ENCODE measurements at places on chromosomes 7 and 10.

DNA sequence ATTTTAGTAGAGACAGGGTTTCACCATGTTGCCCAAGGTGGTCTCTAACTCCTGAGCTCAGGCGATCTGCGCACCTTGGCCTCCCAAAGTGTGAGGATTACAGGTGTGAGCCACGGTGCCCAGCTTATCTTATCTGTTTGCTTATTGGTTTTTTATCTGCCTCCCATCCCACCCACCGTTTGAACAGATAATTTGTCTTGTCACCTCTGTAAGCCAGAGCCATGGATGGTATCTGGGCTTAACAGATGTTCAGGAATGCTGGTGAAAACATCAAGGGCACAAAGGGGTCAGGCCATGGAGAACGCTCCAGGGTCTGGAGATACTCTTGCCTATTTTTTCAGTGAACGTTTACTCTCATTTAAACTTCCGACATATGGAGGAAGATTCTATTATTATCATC lies 12.0 kb upstream of the NDST2 start:
- no peak for DNase-seq

- DNase-seq: no peak
These were observed 71.2 kb downstream of the DNMBP start for GRCh38 chr10:99938563-99938962.

GRCh38 chr7:2106440-2106839 lies 126.3 kb downstream of the MAD1L1 start:
- DNase-seq: no peak

- no peak for DNase-seq
These were observed 45.5 kb downstream of the CAV1 start for GRCh38 chr7:116570306-116570705.

DNA sequence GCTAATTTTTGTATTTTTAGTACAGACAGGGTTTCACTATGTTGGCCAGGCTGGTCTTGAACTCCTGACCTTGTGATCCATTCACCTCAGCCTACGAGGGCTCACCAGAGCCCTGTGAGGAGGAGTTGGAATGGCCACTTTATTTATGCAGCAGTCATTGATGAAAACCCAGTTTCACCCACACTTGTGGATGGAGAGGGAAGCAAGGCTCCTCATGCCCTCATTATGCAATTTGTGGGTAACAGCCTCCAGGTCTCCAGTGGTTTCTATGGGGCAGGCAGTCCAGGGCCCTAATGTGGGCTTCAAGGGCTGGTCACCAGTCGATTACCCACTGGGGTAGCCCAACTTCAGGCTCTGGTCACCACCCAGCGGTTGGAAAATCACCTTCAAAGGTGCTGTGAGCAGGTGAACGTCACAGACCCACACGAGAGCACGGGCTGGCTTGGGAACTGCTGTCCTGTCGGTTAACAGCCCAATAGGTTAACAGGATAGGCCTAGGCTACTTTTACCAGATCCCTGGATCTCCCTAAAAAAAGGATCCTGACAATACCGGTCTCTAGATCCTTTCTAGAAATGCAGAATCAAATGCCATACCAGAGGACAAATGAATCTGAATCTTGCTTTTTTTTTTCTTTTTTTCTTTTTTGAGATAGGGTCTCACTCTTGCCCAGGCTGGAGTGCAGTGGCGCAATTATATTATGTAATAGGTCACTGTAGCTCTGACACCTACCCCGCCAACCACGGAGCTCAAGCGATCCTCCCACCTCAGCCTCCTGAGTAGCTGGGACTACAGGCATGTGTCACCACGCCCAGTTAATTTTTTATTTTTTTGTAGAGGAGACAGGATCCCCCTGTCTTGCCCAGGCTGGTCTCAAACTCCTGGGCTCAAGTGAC lies 97.8 kb downstream of the SLC37A3 start:
- DNase-seq: no peak

DNA sequence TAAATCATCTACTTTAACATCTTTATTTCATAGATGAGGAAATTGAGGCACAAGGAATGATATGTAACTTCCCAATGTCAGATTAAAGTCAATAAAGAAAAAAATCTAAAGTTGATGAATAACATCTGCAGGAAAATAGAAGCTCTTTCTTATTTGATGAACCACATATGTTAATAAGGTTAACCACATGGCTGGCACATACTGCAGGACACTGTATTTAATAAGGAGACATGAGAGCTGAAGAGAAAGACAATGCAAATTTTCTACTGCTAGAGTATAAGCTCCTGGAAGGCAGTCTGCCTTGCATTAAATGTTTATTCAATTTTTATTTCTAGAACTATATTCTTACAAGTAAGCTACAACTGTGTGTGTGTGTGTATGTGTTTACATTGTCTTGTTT lies 4.4 kb downstream of the RAB11FIP2 start:
- no peak for DNase-seq

GRCh38 chr7:38846280-38846679 lies 62.7 kb downstream of the VPS41 start:
- no peak for DNase-seq

GRCh38 chr7:126720232-126720631 lies 532.5 kb downstream of the GRM8 start:
- DNase-seq: no peak

GRCh38 chr7:12637328-12637727 lies 50.1 kb upstream of the ARL4A start:
- DNase-seq: no peak

- no peak for DNase-seq
These were observed 146.7 kb upstream of the COL1A2 start for GRCh38 chr7:94247970-94248369.

DNA sequence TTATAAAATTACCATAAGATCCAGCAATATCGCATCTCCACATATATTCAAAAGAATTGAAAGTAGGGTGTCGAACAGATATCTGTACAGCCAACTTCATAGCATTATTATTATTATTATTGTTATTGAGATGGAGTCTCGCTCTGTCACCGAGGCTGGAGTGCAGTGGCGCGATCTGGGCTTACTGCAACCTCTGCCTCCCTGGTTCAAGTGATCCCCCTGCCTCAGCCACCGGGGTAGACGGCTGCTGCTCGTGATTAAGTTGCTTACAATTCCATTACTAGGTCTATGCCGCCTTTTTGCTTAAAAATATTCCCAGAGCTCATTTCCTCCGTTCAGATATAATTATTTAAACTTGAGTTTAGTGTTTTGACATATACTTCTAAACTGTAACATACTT lies 19.8 kb upstream of the USP6NL start:
- DNase-seq: no peak

DNA sequence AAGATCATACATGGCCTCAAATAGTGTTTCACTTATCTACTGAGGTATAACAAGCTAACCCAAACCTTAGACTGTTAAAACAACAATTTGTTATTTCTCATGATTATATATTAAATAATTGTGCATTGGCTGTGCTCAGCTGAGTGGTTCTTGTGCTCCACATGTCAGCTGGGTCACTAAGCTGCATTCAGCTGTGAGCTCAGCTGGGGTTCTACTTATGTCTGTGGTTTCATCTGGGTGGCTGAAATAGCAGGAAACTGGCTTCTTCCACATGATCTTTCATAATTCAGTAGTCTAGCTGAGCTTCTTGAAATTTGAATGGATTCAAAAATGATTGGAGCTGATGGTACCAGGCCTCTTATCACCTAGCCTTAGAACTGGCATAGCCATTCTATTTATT lies 181.8 kb upstream of the CSTF2T start:
- DNase-seq: no peak

- DNase-seq: no peak
These were observed 46.9 kb downstream of the CUZD1 start for GRCh38 chr10:122798704-122799231.

DNA sequence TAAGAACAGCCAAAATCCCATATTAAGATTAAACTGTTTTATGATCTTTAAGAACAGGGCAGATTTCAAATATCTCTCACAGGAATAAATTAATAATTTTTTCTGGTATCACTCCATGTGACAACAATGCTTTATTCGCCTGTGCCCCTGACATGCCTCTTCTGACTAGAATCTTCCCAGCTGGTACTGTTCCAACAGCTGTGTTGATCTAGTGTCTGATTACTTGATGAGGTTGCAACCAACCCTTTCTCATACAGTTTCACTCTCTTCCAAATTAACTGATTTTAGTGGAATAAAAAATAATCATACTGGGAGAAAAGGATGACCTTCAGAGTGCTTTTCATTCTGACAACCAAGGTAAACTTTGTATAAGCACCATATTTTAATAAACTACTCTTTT lies 151.9 kb downstream of the CHRM2 start:
- no peak for DNase-seq

Data from stimulated activated CD8-positive, alpha-beta memory T cell treated with anti-CD3 and anti-CD28 coated beads, Interleukin-15, amount 100 ng/mL, for 24 hours (primary cell).